Foreskin fibroblast (primary cell): ENCODE measurements at places on chromosomes 11 and 22.

- DNase-seq = peak; percentile 43
Measured at GRCh38 chr11:6979365-6979764, 40.8 kb downstream of the ZNF214 start.

DNA sequence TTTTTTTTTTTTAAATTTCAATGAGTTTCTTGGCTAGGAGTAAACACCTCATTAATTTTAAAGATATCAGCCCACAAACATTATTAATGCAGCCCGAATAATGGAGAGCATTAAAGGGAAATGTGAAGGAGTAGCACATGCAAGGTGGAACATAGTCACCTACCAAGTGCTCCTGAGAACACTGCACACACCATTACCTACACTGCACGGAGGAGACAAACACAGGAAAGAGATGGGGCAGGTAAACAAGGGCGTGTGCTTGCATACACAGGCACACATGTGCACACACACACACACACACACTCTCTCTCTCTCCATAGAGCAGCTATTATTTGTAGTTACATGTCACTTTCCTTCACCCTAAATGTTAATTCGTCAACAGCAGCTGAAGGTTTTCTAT, 30.2 kb downstream of the HTR3B start:
- DNase-seq = no peak

DNA sequence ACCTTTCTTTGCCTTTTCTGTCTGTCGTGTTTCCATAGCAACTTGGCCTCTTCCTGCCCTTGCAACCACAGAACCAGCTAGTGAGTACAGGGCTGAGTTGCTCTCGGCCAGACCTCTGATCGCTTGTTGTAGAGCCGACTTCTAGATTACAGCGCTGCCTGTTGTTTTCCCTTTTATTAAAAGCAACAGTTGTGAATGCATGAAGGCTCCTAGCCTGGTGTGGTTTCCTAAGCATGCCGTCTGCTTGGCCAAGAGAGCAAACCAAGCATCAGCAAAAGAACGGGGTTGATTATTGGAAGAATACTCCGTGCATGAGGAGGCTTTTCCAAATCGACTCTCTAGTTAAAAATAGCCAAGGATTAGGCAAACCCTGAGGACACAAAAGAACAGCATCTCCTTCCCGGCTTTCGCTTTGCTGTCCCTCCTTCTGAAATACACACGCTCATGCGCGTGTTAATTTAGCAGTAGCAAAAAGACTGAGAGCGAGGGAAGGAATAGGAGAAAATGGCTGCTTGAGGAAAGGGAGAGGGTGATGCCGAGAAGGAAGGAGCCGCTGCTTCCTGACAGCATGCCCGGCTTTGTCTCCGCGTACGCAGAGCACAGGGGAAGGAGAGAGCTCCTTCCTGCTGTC, 71.5 kb upstream of the TTC12 start:
- DNase-seq = peak; percentile 55

DNA sequence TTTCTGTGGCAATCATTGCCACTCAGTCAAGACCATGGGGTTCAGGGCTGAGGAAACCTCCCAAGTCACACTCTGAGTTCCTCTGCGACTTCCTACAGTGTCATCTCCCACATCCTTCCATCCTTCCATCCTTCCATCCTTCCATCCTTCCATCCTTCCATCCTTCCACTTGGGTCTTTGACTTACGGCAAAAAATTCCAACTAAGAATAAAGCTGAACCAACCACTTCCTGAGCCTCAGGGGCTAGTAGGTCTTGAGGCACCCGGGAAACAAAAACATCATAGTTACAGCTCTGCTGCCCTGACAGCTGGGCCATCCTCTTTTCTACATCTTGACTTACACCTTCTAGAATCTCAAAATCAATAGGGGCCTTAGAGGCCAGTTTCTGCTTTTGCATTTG, 32.1 kb downstream of the EHF start:
- DNase-seq = no peak

- no peak for DNase-seq
Measured at GRCh38 chr22:43731988-43732387, 80.1 kb downstream of the EFCAB6 start.

DNA sequence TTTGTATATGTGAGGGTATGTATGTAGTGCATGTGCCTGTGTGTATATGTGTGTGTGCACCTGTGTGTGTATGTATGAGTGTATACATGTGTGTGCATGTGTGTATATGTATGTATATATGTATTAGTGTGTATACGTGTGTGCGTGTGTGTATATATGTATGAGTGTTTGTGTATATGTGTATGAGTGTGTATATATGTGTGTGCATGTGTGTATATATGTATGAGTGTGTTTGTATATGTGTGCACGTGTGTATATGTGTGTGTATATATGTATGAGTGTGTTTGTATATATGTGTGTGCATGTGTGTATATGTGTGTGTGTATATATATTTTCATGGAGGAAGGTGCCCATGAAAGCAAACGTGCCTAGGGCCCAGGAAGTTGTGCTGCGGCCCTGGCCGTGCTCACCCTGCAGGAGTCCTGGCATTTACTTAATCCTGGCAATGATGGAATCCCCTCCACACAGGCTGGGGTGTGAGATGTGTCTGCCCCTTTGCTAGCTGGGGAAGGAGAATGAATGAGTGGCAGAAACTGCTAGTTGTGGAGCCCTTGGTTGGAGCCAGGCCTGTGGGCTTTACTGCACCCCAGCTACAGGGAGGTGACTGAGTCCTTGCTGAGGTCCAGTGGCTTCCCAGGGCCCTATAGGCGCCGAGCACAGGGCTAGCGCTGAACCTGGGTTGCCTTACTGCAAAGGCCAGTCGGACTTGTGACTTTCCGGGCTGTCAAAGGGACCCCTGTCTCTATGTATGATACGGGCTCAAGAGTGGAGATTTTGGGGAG, 97.2 kb downstream of the MYO18B start:
- DNase-seq = no peak

GRCh38 chr22:30777587-30777986, 82.9 kb downstream of the OSBP2 start:
- DNase-seq = no peak

GRCh38 chr22:19376247-19376646, 55.3 kb downstream of the HIRA start:
- DNase-seq = no peak

- no peak for DNase-seq
Measured at GRCh38 chr11:10594407-10594806, 25.9 kb upstream of the LYVE1 start.

GRCh38 chr11:84558085-84558905, 1068.8 kb downstream of the DLG2 start:
- peak; percentile 46 for DNase-seq

DNA sequence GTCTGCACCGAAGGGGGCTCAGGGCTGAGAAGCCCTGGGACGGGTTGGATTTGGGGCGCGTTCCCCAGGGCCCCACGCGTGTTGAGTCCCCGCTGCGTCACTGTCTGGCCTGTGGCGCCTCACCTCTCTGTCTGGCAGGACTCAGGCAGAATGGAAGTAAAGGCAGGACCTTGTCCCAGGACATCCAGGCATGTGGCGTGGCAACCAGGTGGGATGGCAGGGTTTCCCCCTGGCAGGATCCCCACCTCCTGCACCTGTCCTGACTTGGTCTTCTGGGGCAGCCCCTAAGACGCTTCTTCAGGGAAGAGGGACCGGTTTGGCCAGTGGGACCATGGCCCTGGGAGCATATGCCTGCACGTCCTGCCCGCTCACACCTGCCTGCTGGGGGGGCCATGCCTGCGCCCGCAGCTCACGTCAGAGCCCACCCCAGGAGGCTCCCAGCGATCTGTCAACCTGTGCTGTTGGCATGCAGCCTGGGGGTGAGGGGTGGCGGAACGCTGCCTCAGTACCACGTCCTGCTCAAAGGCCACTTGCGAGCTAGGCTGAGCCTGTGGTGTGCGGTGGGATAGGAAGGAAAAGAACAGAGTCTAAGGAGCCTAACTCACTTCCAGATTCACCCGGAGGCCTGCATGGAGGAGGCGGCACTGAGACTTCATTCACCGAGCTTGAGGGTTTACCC, 72.7 kb downstream of the KCNQ1 start:
- DNase-seq = no peak

GRCh38 chr11:65432686-65433582, 10.3 kb downstream of the NEAT1 start:
- peak; percentile 49 for DNase-seq
